ENCODE measurements at places on chromosomes 6 and 20. TPM values are rescaled to one million over a fixed set of nuclear protein-coding genes. Genes with fewer than 3 reads are reported as not detected.

The PTCRA gene
- not detected for total RNA-seq

The CNR1 gene
- not detected for total RNA-seq

The TREM2 gene
- not detected for total RNA-seq

The PROKR2 gene
- total RNA-seq = not detected

The ZC2HC1B gene
- not detected for total RNA-seq

The ADGRF1 gene
- total RNA-seq = not detected

The NKAIN2 gene
- not detected for total RNA-seq
